ENCODE measurements at places on chromosomes 5 and 9.
A peak's percentile ranks its signal among the peaks of the same experiment; 100 is the strongest.

- DNase-seq, result no peak
Observed at GRCh38 chr9:74901001-74901400, 13.3 kb upstream of the TRPM6 start.

DNA sequence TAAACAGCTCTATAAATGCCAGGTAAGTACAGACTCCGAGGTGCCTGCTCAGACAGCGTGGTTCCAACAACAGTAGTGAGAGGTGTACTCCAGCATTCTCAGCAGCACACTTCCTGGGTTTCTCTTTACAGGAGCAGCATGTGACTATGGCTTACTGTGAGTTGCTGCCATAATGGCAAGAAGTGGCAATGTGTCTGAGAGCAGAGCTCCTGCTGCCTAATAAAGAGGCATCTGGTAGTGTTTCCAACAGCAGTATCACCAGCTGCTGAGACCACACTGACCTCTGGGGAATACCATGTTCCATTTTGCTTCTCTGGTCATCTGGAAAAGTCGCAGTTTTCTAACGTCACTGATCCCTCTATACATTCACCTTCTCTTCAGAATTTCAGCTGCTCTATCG, 398.2 kb downstream of the SLCO4C1 start:
- no peak for DNase-seq

DNA sequence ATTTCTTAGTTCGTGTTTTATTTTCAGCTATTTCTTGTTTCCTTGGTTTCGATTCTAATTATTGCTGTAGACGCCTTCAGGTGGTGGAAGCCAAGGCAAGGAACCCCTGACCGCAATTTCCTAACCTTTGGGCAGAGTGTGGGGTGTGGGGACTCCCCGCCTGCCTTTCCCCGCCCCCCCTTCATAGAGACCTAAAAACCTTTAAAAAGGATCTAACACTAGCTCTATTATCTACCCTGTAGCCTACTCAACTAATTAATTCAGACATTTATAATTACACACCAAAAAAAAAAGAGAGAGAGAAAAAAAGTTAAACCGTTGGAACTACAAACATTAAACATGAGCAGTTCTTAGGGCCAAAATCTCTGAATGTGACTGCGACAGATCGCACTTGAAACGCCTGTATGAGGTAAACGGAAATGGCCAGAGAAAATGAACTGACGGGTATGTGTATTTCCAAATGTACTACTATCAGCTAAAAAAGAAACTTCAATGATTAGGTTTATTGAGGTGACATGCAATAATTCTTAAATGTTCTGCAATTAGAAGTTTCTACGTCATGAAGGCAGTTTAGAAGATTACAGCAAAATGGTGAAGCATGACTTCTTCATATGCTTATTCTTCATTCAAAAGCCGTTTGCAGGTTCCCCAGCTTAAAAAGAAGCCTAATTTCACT, 19.0 kb upstream of the FER start:
- peak; percentile 46 for DNase-seq

- DNase-seq, result no peak
Observed at GRCh38 chr5:164470312-164470711, 964.9 kb downstream of the MAT2B start.

GRCh38 chr5:32076699-32077695, 97.1 kb downstream of the GOLPH3 start:
- DNase-seq, result peak; percentile 9

DNA sequence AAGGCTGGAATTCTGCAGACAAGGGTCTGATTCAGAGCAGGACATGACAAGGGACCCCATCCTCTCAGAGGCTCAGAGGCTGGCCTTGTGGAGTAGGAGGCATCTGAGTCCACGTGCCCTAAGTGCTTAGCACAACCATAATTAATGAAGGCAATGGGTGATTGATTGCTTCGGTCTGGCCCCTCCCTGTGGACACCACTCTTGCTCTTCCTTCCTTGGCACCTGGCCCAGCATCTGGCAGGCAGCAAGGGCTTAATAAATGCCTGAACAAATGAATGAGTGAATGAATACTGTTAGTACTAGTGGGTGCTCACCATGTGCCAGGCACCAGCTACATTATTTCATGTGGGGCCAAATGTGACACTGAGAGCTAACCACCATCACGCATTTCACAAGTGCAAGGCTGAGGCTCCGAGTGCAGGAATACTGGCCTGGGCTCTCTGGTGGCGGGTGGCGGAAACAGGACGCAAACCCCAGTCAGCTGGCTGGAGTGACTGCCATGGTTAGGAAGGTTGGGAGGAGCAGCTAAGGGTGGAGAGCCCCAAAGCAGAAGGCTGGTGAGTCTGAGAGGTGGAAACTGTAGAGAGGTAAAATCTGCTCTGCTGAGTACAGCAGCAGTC, 53.6 kb downstream of the ASS1 start:
- DNase-seq, result no peak

- DNase-seq, result no peak
Observed at GRCh38 chr5:61313960-61314681, 17.9 kb upstream of the ZSWIM6 start.

GRCh38 chr9:121325387-121325786, 44.7 kb downstream of the STOM start:
- no peak for DNase-seq

DNA sequence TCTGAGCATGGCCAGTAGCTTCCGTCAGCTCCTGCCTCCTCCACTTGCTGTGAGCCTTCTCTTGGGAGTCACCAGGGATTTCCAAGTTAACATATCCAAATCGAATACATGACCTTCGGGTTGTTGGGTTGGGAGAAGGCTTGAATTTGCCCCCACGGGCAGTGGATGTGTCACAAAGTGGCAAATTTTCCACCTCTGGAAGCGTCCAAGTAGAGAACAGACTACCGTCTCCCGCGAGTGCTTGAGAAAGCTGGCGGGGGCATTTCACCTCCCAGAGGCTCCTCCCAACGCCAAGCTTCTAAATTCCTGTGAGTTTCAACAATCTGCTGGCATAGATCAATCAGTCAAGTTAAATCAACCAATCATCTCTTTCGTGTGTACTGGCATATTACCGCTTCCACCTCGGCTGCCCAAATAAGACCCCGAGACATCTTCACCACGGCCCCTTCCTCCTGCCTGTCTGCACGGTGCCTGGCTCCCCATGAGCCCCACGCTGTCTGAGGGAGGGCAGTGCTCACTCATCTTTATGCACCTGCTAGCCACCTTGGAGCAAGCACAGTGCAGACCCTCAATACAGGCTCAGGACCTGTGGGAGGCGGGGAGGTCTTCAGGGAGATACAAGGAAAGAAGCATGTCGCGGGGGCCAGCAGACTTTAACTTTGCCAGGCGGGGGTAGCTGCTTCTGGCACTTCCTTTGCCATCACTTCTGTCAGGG, 79.1 kb downstream of the MRPL36 start:
- no peak for DNase-seq

DNA sequence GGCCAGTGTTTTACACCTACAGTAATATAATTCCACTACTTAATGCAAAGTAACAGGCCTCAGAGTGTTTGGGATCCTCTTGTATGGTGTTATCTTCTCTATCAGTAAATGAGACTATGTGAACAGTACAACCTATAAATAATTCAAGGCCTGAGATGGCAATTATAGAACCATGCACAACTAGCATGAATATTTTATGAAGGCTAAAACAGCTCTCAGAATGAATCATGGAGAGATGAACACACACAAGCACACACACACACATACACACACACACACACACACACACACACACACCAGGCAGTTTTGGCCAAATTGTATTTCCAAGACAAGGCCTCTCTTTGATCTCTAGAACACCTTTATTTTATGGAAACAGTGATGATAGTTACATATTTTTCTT, 224.9 kb downstream of the EBF1 start:
- no peak for DNase-seq

DNA sequence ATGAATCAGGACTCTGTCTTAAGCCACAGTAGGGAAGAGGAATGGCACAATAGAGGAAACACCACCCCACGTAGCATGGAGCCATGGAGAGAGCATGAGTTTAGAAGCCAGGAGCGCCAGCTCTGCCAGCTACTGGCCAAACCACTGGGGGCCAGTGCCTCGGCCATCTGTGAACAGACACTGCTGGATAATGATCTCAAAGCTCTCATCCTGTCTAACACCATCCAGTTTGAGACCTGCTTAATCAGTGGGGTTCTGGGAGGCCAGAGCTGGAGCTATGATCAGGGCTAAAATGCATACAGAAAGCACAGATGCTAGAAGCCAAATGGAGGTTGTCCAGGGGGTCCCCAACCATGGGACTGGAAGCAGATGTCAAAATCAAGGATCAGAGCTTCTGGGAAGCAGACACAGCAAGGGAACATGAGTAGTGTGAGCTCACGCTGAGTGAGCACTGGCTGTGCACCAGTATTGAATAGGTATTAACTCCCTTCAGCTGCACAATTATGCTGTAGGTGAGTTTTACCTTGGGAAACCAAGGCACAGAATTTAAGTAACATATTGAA, 92.7 kb downstream of the KCNIP1 start:
- no peak for DNase-seq

GRCh38 chr5:135724617-135725016, 109.8 kb upstream of the SLC25A48 start:
- no peak for DNase-seq

GRCh38 chr9:135080286-135081263, 6.9 kb upstream of the OLFM1 start:
- no peak for DNase-seq

DNA sequence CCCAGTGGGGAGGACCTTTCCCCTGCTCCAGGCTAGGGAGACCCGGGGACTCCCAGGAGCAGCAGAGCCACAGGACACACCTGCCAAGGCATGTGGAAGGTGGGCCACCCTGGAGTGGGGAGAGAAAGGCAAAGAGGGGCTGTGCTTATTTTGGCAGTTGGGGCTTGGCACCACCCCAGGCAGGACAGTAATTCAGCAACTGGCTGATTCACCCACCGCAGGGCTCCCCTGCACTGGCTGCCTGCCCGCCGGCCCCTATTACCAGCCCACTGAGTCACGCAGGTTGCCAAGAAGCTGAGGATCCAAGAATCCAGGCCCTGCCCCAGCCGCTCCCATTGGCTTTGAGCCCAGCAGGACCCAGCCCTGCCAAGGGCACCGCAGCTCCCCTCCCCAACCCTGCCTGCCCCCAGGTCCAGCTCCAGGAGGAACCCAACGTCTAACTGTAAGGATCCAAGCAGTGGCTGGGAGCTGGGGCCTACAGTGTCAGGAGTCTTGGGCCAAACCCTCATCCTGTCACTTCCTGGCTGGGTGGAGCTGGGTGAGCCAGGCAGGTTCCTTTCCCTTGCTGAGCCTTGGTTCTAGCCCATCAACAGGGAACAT, 14.2 kb upstream of the RALGDS start:
- no peak for DNase-seq

- peak; percentile 56 for DNase-seq
Observed at GRCh38 chr9:112861638-112862555, 28.8 kb downstream of the SLC46A2 start.

DNA sequence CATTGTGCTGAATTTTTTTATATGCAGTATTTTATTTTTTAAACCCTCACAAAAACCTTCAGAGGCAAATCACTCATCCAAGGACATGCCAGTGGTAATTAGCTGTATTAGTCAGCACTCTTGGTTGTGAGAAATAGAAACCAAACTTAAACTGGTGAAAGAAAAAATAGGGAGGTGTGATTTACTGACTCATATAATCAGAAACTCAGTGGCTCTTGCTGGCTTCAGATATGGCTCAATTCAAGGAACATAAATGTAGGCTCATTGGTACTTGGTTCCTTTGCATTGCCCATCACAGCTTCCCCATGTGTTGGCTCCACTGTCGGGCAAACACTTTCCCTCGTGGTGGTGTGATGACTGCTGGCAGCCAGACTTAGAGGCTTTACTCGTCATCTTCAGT, 497.2 kb downstream of the MAT2B start:
- no peak for DNase-seq

DNA sequence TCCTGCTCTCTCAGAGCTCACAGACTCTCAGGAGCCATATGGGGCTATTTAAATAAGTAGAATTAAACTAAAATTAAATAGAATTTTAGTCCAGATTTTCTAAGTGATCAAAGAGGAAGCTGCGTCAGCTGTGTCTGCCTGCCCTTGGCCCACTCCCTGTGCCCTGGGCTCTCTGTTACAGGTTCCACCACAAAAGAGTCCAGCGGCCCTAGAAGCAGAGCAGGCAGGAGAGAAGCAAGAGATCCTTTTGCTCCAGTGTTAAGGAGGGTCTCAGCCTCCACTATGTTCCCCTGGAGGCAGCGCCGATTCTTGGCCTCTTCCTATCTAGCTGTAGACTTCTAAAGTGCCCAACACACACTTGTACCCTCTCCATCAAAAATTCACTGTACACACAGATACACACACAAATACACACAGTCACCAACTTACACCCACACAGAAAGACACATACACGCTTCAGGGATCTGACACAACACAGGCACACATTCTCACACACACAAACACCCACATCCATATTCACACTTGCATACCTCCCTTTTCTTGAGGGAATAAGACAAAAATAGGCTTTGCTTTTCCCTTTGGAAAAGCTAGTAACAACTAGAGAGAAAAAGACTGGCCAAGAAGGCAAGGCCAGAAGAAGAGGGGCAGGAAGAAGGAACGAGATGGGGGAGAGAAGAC, 5.5 kb upstream of the TNIP1 start:
- no peak for DNase-seq

GRCh38 chr5:133552925-133553525, 59.3 kb downstream of the FSTL4 start:
- peak; percentile 34 for DNase-seq

DNA sequence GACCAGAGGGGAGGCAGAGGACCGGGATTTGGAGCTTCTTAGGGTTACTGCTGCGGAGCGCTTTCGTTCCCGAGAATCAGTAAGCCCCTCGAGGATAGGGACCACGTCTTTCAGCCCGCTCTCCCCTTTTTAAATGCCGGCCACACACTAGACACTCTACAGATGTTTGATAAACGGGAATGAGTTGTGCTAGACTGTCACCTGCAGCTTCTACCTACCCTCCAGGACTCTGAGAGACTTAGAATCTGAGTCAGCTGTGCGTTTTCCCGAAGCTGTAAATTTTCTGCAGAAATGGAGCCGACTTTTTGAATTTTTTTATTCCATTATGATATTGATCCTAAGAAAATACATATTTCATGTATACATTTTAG, 670 bp downstream of the CCDC171 start:
- DNase-seq, result no peak

DNA sequence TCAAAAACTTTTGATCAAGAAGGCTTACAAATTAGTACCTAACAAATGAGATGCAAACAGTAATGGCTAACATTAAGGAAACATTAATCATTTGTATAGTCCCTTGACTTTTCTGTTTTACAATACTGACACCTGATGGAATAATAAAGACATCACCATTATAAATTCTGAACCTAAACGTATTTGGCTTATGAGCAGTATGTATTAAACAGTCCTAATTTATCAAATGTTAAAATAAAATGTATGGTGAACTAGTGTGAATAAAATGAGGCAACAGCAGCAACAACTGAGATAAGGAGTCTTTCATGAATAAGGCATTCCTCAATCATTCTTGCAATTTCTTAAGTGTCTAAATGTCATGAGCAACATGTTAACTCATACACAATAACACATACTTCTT, 6.0 kb downstream of the PUM3 start:
- no peak for DNase-seq

- DNase-seq, result no peak
Observed at GRCh38 chr9:125687163-125687863, 19.7 kb downstream of the MAPKAP1 start.

GRCh38 chr5:137507150-137507549, 8.0 kb upstream of the SPOCK1 start:
- no peak for DNase-seq

- peak; percentile 35 for DNase-seq
Observed at GRCh38 chr5:178839319-178839704, 20.4 kb upstream of the ZNF354B start.

GRCh38 chr5:144173766-144174165, 3.1 kb downstream of the KCTD16 start:
- DNase-seq, result no peak

GRCh38 chr5:74452856-74453255, 187.7 kb downstream of the ENC1 start:
- peak; percentile 69 for DNase-seq

Data from CD4-positive, alpha-beta T cell treated with Interferon gamma for 1 hour (primary cell).